Thoracic aorta endothelial cell (primary cell): ENCODE measurements at places on chromosomes 16 and 17. TPM values are rescaled to one million over a fixed set of nuclear protein-coding genes. Genes with fewer than 3 reads are reported as not detected.

The PRDM7 gene
- not detected in 2 replicates for total RNA-seq

The ZP2 gene
- total RNA-seq: not detected in 2 replicates

The CSF3 gene
- 0.80 and 8.0 TPM in 2 replicates for total RNA-seq

The IL17C gene
- not detected in 2 replicates for total RNA-seq

The TBC1D3C gene
- 0.13 TPM in 1 of 2 replicates, not detected in the other for total RNA-seq

The KRT9 gene
- total RNA-seq: not detected in 2 replicates

The GLIS2 gene
- 1.2 and 2.2 TPM in 2 replicates for total RNA-seq

The GINS3 gene
- 15.5 and 15.7 TPM in 2 replicates for total RNA-seq

The NOG gene
- 1.5 and 6.8 TPM in 2 replicates for total RNA-seq

The ZFP1 gene
- 16.5 TPM in 2 replicates for total RNA-seq

The TMEM220 gene
- 1.1 and 2.0 TPM in 2 replicates for total RNA-seq

The TMEM106A gene
- 5.7 and 6.5 TPM in 2 replicates for total RNA-seq

The NKD1 gene
- under 0.01 and 0.07 TPM in 2 replicates for total RNA-seq

The CCL16 gene
- 1.1 and 1.5 TPM in 2 replicates for total RNA-seq

The AIPL1 gene
- total RNA-seq: not detected in 2 replicates

The CNTNAP4 gene
- total RNA-seq: not detected in 2 replicates

The AANAT gene
- not detected in 2 replicates for total RNA-seq
